ENCODE measurements at places on chromosomes 1 and 21.

DNA sequence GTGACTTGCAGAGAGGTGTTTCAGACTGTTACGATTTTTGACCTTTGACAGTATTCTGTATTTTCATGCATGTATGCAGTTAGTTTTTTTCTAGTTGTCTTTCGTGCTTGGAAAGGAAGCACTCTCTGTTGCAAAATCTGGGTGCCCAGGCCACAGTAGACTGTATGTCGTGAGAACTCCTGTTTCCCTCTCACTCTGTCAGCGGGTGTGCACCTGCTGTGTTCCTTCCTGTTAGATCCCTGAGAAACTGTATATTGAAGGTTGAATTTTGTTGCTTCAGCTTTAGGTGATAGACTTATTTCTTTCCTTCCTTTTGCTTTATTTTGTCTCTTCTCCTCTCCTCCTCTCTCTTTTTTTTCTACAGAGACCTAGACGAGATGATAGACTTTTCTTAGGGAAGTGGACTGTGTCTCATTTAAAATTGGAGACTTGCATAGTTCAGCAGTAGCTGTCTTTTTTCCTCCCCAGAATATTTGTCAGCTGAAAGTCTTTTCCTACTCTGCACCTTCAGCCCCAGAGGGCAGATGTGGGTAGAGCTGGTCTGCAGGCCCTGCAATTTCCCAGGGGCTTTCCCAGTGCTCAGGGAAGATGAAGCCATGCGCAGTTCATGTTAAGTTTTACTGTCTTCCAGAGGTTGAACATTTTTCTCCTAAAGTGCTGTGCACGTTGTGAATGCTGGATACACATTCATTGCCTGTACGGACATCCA is 1.4 kb downstream of the TRAPPC10 start:
- DNase-seq = peak; percentile 26

DNA sequence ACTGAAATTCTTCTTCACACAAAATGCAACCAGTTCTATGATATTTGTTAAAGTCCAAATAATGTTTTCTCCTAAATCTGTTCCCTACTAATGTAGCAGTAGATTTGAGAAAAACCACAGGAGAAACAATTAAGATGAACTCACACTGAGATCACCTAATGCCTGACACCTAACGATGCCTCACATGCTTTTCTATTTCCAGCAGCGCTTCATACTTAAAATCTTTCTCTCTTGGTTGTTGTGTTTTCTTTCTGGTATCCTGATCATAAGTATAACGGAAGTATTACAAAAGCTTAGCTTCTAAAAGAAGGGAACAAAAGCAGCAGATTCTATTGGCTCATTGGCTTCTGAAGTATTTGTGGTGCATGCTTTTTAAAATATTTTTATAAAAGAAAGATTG is 267.2 kb upstream of the SGIP1 start:
- no peak for DNase-seq

GRCh38 chr1:110053552-110054428 is 16.7 kb downstream of the ALX3 start:
- peak; percentile 28 for DNase-seq

DNA sequence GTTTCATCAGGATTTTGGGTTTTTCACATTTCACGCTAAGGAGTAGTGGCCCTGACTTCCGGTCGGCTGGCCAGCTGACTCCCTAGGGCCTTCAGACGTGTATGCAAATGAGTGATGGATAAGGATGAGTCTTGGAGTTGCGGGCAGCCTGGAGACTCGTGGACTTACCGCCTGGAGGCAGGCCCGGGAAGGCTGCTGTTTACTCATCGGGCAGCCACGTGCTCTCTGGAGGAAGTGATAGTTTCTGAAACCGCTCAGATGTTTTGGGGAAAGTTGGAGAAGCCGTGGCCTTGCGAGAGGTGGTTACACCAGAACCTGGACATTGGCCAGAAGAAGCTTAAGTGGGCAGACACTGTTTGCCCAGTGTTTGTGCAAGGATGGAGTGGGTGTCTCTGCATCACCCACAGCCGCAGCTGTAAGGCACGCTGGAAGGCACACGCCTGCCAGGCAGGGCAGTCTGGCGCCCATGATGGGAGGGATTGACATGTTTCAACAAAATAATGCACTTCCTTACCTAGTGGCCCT is 23.1 kb upstream of the TNFRSF1B start:
- DNase-seq = peak; percentile 93

- no peak for DNase-seq
Measured at GRCh38 chr21:28587748-28588147, 404.9 kb downstream of the LTN1 start.

DNA sequence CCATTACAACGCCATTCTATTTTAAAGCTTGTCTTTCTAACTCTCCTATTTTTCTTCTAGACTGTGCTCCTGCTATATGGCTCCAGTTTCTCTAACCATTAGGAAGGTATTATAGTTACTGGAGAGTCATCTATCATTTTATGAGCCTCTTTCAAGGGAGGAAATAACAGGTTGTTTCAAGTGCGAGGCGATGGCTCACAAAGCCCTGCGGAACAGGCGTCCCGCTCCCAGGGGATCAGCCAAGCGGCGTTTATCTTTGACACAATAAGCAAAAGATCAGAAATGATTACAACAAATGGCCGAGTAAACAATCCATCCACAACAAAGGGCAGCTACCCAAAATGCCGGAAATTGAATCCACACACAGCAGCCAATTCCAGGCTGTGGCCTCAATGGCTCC is 249.5 kb upstream of the POU3F1 start:
- DNase-seq = peak; percentile 67

Data from DMS79 treated with DMSO at 0.1 percent for 48 hours (cell line).